Stimulated activated CD8-positive, alpha-beta memory T cell treated with anti-CD3 and anti-CD28 coated beads, Interleukin-7, amount 100 ng/mL, for 1 hour (primary cell): ENCODE measurements at places on chromosomes 5 and 9.
A peak's percentile ranks its signal among the peaks of the same experiment; 100 is the strongest.

DNA sequence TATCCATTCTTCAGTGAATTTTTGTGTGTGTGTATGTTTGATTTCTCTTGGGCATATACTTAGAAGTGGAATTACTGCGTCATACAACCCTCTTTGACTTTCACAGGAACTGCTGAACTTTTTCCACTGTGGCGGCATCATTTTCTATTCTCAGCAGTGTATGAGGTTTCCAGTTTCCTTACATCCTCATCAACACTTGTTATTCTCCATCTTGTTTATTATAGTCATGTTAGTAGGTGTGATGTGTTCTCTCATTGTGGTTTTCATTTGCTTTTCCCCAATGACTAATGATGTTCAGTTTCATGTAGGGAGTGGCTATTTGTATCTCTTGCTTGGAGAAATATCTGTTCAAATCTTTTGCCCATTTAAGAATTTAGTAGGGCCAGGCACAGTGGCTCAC is 2.6 kb downstream of the ZNF79 start:
- DNase-seq, result no peak

DNA sequence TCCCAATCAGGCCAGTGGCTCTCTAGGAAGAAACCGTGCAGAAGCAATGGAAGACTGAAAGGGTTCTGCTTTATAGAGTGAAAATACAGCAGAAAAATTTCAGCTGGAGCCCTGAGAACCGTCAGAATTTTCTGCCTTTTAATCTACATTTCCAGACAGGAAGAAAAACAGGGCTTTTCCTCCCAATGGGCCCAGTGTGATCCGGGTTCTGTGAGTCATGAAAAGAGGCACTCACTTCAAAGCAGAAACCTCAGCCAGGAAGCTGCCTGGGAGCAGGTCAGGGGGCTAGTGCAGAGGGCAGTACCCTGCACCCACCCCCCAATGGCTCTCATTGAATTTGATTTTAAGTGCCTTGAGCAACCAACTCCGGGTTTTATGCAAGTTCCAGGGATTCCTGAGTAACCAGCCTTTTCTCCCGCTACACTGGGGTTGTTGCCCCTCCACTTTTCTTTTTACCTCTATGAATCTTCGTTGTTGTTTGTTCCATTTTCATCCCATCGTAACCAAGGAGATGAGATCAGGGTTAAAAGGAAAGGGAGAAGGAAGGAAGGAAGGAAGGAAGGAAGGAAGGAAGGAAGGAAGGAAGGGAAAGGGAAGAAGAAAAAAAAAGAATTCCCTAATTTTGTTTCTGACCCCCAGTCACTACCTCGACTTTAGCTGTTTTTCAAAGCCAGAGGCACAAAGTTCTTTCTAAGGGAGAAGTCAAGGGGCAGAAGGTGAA is 1.3 kb downstream of the BARHL1 start:
- no peak for DNase-seq

DNA sequence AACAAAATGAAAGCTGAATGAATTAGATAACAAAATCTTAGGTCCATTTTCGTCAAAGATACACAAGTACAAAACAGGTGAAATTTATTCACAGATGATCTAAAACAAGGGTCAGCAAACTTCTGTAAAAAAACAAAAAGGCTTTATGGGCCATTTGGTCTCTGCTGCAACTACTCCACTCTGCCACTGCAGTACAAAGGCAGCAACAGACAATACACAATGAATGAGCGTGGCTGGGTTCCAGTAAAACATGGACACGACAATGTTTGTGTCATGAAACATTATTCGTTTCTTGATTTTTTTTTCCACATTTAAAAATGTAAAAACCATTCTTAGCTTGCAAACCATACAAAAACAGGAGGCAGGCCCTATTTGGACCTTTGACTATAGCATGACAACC is 71.9 kb downstream of the ECPAS start:
- no peak for DNase-seq

DNA sequence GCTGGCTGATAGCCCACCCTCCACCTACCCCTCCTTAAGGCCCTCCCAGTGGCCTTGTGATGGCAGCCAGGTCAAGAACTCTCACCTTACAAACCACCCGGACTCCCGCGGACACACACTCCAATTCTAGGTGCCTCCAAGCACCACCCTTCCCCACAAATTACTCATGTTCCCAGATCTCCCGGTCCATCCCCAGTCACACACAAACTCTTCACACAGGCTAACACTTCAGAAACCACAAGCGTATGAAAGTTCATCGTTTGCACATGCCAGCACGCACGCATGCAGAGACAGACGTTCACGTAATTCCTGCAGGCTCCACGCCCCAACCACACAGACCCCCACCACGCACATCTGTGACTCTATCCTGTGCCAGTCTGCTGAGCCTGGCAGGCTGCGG is 18.0 kb downstream of the NR5A1 start:
- no peak for DNase-seq

- DNase-seq, result peak; percentile 59
Measured at GRCh38 chr5:173972925-173973615, 15.9 kb upstream of the C5orf47 start.

GRCh38 chr5:57383093-57383861 is 99.3 kb downstream of the ACTBL2 start:
- no peak for DNase-seq

- DNase-seq, result no peak
Measured at GRCh38 chr9:93592008-93592642, 15.7 kb downstream of the PHF2 start.

- DNase-seq, result no peak
Measured at GRCh38 chr5:172180936-172181335, 7.1 kb downstream of the STK10 start.

GRCh38 chr9:110327716-110328115 is 9.9 kb downstream of the TXNDC8 start:
- DNase-seq, result no peak
